Stimulated activated CD8-positive, alpha-beta memory T cell treated with anti-CD3 and anti-CD28 coated beads, Interleukin-7, amount 100 ng/mL, for 24 hours (primary cell): ENCODE measurements at places on chromosomes 13 and 19.

- no peak for DNase-seq
Observed at GRCh38 chr13:109700176-109700575, 86.2 kb downstream of the IRS2 start.

- DNase-seq, result no peak
Observed at GRCh38 chr13:88115976-88116375, 444.8 kb downstream of the SLITRK5 start.

DNA sequence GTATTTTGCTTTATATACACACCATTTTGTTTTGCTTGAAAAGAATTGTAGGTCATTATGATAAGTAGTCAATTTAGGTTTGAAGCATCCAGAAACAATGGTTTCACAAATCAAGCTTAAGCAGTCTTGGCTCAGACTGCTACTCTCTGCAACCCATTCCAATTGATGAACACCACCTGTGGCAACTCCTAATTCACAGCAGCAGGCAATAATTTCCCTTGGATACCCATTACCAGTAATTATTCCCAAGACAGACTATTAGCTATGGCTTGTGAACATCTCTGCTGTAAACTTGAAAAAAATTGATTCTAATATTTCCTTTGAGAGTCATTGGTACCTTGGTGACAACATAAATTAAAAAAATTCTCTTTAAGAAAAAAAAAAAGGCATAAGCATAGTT, 299.3 kb upstream of the SLITRK6 start:
- no peak for DNase-seq

- no peak for DNase-seq
Observed at GRCh38 chr13:35817642-35818607, 313.3 kb downstream of the DCLK1 start.

DNA sequence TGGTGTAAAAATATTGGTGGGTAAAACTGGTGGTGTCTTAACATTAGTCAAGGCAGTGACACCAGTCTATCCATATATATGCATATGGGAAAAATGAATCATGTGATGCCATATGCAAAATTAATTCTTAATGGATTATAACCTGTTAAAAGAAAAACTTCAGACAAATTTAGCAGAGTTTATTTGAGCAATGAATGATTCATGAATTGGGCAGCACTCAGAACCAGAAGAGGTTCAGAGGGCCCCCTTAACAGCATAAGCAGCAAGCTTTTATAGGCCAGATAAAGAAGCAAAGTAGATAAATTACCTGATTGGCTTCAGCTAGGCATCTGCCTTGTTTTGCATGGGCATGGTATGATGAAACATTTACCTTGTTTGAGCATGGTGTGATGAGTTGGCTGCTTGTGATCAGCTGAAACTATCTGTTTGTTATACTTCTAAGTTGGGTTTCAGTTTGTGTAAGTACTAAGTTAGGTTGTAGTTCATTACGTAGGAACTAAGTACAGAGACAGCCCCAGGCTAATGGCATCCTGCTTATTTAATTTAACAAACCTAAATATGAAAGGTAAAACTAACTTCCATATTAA, 66.6 kb downstream of the DNAJC15 start:
- no peak for DNase-seq

DNA sequence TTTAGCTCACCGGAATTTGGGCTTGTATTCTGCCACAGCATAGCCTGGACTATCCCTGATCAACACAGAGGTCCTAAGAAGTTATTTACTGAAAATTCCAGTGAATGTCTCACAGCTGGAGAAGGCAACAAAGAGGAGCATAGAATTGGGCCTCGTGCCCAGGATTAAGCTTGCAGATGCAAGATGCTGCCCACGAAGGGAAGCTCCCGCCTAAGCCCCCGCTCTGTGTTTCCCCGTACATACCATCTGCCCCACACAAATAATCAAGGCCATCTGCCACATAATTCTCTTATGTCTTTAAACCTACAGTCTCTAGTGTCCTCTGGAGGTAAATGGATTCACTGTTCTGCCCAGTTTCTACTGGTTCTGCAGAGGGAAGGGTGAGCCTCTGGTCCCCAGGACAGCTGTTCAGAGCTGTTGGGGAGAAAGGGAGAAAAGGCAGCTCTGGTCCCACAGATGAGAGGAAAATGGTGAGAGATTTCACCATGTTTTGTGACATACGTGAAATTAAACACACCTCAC, 7.4 kb upstream of the TPP2 start:
- no peak for DNase-seq

DNA sequence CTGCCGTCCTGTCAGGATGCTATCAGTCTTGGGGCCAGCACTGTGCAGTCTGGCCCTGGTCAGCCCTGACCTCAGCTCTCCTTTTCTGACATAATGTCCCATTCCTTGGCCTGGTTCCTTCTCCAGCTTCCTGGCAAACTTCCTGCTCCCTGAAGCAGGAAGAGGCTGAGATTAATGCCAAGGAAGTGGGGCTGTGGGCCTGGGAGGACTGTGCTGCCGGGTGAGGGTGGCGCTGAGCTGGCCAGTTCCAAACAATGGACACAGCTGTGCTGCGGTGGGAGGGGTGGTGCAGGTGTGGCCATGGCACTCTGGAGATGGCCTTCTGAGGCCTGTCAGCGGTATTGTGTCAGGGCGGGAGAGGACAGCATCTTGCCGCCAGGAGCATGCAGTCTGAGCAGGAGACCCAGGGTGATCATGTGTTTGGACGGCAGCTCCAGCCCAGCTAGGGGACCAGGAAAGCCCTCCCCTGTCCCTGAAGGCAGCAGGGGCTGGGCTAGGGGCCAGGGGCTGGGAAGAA, 30.9 kb downstream of the TUBA3C start:
- DNase-seq, result no peak

GRCh38 chr13:29328501-29328900, 267.0 kb downstream of the SLC7A1 start:
- DNase-seq, result no peak

DNA sequence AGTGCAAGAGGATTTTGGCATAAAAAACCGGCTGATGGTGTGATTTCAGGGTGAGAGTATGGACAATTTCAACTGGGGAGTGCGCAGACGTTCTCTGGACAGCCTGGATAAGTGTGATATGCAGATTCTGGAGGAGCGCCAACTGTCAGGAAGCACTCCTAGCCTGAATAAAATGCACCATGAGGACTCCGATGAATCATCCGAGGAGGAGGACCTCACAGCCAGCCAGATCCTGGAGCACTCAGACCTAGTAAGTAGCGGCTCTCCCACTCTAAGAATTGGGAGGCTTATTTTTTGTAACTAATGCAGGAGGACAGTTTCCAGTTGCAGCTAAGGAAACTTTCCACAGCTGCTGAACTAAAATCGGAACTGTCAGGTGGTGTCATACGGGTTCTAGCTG, 53.6 kb downstream of the ZAR1L start:
- no peak for DNase-seq

DNA sequence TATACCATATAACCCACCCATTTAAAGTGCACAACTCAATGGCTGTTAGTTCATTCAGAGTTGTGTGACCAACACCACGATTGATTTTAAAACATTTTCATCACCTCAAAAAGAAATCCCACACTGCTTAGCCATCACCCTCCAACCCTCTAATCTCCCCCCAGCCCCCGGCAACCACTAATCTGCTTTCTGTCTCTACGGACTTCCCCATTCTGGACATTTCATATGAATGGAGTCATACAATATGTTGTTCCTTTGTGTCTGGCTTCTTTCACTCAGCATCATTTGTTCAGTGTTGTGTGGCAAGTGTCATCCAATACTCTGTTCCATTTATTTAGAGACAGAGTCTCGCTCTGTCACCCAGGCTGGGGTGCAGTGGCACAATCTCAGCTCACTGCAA, 4.0 kb upstream of the PNMA8B start:
- DNase-seq, result no peak

GRCh38 chr13:34939771-34940170, 2.3 kb upstream of the NBEA start:
- no peak for DNase-seq

DNA sequence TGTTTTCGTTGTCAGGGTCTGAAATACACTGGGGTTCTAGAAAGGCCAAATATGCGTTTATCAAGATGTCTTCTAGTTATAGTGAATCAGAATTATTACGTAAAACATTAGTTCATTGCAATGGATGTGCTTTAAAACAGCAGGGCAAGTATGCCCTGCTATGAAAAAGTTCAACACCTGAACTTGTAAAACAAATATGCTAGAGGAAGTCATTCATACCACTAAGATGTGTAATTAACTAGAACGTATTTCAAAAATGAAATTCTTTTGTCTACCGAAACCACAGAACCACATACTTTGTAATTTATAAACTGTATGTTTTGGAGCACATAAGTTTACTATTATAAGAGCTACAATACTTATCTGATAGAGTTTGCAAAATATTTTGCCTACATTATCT, 266.2 kb downstream of the KCTD12 start:
- no peak for DNase-seq

DNA sequence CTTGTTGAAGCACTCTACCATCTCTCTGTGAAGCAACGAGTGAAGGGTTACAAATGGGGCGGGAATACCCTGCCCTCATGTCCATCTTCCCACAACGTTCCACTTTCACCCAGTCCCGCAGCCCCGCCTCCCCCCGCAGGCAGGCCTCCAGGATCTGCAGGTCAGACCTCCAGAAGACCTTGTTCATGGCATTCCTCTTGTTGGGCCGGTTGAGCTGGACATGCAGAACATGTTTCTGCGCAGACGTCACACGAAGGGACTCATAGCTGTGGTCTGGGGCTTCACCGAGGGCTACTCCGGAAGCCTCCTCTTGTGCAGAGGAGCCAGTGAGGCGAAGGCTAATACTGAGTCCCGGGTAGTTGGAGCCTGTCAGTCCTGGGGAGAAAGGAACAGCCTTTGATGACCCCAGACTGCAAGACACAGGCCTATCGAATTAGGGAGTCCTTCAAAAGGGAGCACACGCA, 420 bp downstream of the ECH1 start:
- no peak for DNase-seq

DNA sequence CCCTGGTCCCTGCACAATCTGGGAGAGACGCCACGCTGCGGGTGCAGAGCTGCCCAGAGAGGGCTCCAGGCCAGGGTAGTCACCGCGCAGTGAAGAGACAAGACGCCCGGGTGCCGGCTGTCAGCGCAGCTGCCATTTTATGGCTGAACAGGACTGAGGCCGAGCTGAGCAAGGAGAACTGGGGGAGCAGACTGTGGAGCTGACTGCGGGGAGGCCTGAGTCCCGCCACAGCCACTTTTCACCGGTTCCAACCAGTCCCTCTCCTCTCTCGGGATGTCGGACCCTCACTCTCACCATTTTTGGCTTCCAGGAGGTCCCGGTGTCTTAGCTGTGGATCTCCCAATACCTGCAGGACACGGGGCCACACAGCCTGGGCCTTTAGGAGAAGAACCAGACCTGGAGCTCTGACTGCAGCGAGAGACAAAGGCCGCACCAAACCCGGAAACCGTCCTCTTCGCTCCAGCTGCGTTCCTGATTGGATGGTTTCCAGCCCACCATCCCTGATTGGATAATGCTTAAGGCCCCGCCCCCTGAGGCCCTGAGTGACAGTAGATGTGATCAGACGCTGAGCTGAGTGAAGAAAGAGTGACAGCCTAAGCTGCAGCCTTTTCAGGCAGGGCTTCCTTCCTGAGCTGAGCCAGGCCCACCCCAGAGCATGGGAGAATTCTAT, at the start of gene ZNF626:
TSS of gene ZNF626 (minus strand) at position 422 of the 670 bp plus-strand sequence. CDS start at position 297, 125 bp downstream.
- DNase-seq, result peak; percentile 79

- DNase-seq, result no peak
Observed at GRCh38 chr13:95880331-95880730, 172.9 kb downstream of the UGGT2 start.

DNA sequence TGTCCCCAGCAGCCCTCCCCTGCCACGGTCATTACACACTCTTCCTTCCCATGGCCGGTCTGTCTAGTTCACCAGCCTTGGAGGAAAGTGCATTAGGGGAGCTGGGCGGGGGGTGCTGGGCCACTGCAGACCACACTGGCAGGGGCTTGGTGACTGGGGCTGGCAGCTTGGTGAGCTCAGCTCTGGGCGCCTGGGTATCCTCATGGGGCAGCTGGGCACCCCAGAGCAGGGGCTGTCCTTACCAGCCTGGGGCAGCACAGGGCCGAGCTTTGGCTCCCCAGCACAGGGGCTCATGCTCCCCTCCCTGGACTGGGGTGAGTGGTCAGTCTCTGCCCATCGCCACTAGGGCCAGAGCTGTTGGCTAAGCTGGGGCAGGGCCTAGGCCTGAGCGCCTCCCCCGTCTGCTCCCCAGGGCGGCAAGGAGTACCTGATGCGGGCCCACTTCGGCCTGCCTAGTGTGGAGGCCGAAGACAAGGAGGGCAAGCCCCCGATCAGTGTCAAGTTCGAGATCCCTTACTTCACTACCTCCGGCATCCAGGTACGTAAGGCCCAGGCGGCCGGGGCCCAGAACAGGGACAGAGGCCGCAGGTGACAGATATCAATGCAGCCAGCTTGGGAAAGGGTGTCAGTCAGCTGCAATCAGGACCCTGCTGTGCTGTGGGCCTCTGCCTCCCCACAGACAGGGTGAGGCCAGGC, 35.5 kb downstream of the AP1M1 start:
- no peak for DNase-seq

DNA sequence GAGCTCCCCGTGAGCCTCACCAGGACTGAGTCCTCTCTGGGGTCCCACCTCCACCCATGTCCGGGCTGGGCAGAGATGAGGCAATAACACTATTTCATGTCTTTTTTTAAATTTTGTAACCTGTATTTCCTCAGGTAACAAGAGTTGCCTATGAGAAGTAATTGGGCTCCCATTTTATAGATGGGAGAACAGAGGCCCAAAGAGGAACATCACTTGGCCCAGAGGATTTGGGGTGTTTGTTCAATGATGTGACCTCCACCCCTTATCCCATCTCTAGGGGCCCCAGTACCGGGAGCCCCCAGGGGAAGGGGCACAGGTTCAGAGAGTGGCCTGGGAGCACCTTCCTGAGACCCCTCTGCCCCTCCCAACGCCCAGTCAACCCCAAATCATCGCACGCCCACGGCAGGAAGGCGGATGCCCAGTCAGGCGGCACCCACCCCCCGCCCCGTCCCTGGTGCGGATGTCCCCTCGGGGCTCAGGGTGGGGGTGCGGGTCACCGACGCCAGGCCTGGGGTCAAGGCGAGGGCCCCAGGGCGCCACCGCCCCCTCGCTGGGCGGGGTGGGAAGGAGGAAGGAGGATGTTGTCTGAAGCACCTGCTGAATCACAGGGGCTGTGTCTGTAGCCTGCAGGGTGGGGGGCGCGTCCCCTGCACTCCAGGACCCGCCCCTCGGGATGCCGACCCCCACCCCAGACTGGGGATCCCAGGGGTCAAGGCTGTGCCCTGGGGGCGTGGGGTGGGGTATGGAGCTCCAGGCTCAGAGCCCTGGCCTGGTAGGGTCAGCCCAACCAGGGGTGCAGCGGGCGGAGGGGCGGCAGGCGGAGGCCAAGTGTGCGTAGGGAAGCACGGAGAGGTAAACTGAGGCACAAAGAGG, 9.0 kb upstream of the CIRBP start:
- DNase-seq, result no peak

GRCh38 chr19:38288123-38288855, 15.8 kb upstream of the C19orf33 start:
- no peak for DNase-seq
